Stimulated activated CD4-positive, alpha-beta T cell treated with anti-CD3 and anti-CD28 coated beads, Interleukin-15, amount 100 ng/mL, for 24 hours (primary cell): ENCODE measurements at places on chromosomes 5 and 9.
A peak's percentile ranks its signal among the peaks of the same experiment; 100 is the strongest.

DNA sequence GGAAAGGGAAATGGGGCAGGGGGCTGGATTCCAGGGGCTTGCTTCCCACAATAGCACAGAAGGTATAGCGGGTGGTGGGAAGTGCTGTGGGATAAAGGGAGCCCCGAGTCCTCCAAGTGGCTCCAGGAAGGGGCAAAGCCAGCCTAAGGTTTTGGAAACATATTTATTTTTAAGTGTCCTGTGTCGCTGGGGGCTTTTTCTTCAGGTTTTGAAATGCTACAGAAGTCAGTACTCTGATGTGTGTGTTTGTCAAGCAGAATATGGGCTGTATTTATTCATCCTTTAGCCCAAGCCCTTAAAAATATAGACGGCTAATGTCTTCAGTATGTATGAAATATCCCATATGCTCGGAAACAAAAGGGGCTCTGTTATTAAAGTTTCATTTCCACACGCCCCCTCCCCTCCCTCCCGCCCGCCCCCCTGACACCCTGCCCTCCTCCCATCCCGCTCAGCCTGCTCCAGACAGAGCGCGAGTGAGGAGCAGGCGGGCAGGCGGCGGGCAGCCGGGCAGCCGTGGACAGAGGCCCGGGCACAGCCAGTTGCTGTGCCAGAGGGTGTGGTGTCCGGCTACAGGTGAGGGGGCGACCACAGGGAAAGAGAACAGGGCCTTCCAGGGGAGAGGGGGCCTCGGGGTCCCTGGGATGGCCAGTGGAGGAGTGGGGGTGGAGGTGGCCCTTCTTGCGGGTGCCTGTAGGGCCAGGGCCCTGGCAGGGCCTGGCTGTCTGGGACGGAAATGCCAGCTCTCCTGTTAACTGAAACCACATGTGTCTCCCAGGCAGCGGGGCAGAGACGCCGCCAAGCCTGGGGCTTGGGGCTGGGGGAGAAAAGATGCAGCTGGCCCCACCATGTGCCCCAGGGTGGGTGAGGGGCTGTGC, 39.6 kb upstream of the SYNPO start:
- no peak for DNase-seq

- DNase-seq, result peak; percentile 5
Measured at GRCh38 chr5:7078901-7079300, 317.0 kb upstream of the ADCY2 start.

DNA sequence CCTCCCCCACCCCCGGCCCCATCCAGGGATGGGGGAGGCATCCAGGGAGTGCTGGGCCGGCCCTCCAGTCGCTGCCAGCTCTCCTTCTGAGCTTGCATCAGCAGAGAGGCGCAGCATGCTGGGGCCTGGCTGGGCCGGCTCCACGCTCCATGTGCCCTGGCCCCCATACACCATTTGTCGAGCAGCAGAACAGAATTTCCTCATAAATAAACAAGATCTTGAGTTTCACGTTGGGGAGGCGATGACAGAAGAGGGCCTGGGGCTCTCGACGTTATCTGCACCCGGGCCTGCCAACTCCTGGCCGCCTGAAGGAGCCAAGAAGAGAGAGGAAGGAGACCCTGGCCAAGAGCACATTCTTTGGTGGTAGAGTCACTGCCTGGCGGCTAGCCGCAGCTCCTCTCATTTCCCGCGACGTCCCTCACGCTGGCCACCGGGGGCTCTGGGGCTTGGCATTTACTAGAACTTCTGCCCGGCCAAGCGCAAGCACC, 177.0 kb downstream of the FGF18 start:
- no peak for DNase-seq

GRCh38 chr9:93958819-93959682, 3.9 kb upstream of the BARX1 start:
- DNase-seq, result no peak

- DNase-seq, result no peak
Measured at GRCh38 chr5:126311766-126312165, 111.4 kb upstream of the GRAMD2B start.

GRCh38 chr5:72251386-72251785, 68.7 kb downstream of the MRPS27 start:
- DNase-seq, result no peak

DNA sequence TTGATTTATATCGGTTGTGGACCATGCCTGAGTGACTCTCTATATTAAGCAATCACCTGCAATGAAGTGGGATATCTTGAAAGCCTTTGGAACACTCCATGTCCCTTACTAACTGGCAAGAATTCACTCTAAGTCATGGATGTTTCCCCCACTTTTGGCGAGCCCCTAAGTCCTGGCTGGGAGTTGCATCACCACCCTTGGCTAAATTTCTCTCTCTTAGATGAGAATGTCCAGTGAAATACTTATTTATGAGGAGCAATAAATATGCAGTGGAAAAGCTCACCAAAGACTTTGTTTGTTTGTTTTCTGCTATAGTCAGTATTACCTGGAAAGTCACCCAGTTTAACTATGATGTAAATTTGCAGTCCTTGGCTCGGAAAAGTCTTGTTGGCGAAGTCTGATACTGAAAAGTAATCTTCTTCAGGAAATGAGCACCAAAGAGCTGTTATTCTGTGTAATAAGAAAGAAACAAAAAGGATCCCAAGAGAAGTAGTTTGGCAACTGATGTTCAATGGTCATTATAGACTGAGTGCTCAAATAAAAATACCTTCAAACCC, 333.8 kb downstream of the DMRT2 start:
- DNase-seq, result no peak

DNA sequence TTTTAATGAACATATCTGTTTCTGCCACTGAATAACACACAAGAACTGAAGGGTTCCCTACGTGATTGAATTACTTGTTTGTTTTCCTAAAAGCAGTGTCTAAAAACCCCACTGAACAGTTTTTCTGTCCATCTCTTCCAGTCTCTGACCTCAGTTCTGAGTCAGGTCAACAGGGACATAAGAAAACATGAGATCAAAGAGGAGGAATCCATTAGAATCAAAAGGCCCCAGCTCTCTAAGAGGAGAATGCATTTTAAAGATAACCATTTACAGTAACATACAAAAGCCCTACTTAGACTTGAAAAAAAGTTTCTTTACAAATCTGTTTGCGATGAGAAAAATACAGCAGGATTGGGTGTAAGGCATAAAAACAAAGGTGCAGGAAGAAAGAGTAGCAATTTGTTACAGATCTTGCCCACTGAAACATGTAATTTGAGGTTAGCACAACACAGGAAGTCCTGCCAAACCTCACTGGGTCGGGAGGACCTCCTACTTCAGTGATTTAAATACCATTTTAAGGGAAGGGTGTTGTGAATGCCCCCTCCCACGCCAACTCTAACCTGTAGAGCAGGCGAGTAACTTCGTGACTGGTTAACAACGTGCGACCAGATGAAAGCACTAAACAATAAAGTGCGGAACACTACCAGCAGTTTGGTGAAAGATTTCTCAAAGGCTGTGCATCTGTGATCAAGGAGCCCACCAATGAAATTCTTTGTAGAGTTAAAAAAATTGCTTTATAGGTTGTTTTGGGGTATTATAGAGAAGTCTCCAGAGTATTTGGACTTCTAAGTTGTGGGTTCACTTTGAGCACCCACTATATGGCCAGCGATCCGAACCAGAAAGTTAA, 1.3 kb downstream of the QSOX2 start:
- peak; percentile 83 for DNase-seq

- DNase-seq, result no peak
Measured at GRCh38 chr9:124014956-124015660, 3.5 kb downstream of the LHX2 start.

- no peak for DNase-seq
Measured at GRCh38 chr5:142748132-142748531, 22.0 kb upstream of the ARHGAP26 start.

- DNase-seq, result no peak
Measured at GRCh38 chr5:167995844-167996425, 295.5 kb upstream of the WWC1 start.

DNA sequence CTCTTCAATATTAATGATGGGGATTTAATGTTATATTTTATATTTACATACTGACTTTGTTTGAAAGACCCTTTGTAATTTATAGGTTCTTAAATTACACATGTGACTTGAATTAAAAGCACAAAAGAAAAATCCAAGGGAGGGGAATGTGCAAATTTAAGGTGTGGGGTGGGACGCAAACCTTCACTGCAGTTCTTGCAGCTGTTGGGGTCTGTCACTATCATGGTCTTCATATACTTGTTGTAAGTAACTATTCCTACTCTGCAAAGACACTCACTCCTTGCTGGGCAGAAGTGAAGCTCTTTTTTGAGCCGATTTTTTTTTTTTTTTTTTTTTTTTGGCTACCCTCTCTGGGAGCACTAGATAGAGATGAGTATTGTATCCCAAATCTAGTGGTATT, 505.3 kb downstream of the ARHGEF28 start:
- no peak for DNase-seq

- no peak for DNase-seq
Measured at GRCh38 chr9:4030751-4031150, 269.1 kb downstream of the GLIS3 start.

GRCh38 chr5:153998010-153998409, 40.7 kb downstream of the FAM114A2 start:
- no peak for DNase-seq

DNA sequence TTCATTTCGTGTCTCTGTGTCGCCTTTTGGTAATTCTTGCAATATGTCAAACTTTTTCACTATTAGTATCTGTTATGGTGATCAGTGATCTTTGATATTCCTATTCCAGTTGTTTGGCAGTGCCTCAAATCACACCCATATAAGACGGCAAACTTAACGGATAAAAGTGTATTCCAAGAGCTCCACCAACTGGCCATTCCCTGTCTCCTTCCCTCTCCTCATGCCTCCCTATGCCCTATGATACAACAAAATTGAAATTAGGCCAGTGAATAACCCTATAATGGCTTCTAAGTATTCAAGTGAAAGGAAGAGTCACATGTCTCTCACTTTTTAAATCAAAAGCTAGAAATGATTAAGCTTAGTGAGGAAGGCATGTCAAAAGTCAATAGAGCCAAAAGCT, 74.8 kb downstream of the CDK5RAP2 start:
- DNase-seq, result no peak

DNA sequence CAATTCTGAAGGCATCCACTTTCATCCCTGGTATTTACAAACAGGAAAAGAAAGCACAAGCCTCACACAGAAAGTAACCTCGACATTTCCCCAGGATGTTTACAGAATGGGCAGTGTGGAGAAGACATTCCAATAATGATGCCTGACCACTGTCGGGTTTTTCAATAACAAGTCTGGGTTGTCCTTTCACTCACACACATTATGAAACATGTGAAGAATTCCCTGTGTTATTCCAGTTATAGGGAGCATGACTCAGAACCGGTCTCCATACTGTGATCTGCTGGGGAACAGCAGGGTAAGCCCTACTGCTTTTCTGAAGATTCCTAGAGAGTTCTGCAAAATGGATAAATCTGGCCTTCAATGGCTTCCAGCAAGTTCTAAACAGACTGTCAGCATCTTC, 155.3 kb downstream of the ADAMTS12 start:
- DNase-seq, result no peak

DNA sequence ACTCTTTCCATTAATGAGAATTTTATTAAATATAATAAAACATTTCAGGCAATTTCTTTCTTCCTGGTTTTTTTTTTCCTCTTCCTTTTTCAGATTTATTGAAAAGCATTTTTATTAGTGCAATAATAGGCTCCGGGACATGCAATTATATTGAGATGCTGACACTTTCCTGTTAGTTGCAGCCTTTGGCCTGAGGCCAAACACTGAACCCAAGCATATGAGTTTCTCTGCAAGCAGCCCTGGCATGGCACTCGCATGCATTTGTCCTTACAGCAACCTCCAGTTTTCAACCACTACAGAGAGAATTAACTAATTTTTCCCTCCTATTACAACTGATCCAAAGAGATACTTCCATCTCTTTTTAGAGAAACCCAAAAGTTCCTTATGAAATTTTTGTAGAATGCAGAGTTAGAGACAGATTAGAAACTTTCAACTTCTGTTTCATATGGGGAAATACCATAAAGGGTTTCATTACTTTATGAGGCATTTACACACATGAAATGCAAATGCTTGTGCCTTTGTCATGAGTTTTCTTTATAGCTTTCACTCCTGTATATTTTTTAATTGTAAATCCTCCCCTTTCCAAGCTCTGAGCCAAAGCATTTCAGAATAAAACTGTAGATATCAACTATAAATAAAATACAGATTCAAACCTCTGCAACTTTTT, 183.0 kb downstream of the CETN3 start:
- no peak for DNase-seq

GRCh38 chr5:71949772-71950171, 157.5 kb upstream of the MAP1B start:
- no peak for DNase-seq

GRCh38 chr5:33231935-33232334, 208.8 kb upstream of the TARS1 start:
- no peak for DNase-seq

- no peak for DNase-seq
Measured at GRCh38 chr5:38883842-38884241, 38.0 kb downstream of the OSMR start.

- no peak for DNase-seq
Measured at GRCh38 chr5:127741412-127741811, 38.2 kb downstream of the CCDC192 start.

DNA sequence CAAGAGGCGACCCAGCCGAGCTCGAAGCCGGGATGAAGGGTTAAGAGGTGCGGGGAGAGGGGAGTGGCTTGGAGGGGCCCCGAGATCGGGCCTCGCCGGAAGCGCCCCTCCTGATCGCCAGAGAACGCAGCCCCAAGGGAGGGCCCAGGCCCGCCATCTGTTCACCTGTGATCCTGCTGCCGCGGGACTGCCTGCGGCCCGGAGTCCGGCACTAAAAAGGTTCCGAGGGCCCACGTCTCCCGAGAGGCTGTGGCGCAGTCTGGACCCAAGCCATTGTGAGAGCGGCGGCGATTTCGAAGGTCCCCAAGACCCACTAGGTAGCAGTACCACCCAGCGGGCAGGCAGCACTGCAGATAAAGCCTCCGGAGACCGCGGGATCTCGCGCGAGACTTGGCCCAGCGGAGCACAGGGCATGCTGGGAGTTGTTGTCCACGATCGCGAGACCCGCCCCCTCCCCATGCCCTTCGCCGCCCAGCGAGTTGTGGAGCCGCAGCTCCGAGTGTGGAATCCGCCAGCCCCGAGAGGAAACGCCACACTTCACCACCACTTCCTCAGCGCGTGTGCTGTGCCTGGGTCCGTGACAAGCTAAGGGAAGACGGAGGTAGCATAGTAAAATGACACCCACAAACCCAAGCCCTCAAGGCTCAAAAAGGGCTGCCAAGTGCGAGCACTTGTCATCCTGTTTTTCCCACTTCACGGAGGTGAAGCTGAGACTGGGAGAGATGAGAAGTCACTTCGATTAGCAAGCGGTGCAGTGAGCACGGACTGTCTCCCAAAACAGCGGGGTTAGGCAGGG, at the start of gene KIAA1191:
KIAA1191 (minus strand) TSS at position 328 of the 796 bp plus-strand sequence. CDS start 2,256 bp downstream, outside the sequence.
- DNase-seq, result peak; percentile 97

GRCh38 chr5:61207884-61208283, 45.6 kb upstream of the SMIM15 start:
- no peak for DNase-seq

DNA sequence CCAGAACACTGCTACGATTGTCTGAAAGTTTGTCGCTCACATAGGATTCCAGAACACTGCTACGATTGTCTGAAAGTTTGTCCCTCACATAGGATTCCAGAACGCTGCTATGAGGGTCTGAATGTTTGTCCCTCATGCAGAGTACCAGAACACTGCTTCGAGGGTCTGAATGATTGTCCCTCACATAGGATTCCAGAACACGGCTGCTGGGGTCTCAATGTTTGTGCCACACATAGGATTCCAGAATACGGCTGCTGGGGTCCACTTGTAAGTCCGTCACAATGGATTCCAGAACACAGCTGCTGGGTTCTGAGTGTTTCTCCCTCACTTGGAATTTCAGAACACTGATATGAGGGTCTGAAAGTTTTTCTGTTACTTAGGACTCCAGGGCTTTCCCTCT, 203.3 kb downstream of the FOXD4L6 start:
- DNase-seq, result no peak
